Endodermal cell (in vitro differentiated cells): ENCODE measurements at places on chromosomes 4 and X. TPM values are rescaled to one million over a fixed set of nuclear protein-coding genes. Genes with fewer than 3 reads are reported as not detected.

Gene TMPRSS11B
- total RNA-seq = 0.18 TPM in 1 of 3 replicates, not detected in the others

Gene TLR6
- total RNA-seq = 0.26 to 0.53 TPM in 2 of 3 replicates, not detected in the other

Gene CYLC1
- not detected in 2 replicates for total RNA-seq

Gene PDZD4
- total RNA-seq = 68.3 and 84.4 TPM in 2 replicates

Gene NR0B1
- 9.4 to 50.6 TPM (median 9.6 TPM) in 3 replicates for total RNA-seq

Gene PPP3CA
- 22.6 to 39.2 TPM (median 33.8 TPM) in 3 replicates for total RNA-seq
